Fibroblast of mammary gland (primary cell): ENCODE measurements at places on chromosomes 16 and 17.

GRCh38 chr17:70776441-70776840 is 607.1 kb downstream of the KCNJ2 start:
- no peak for DNase-seq

GRCh38 chr16:1612320-1613111 is at the start of gene CRAMP1:
Gene CRAMP1 (plus strand): TSS chr16:1612360. CDS start chr16:1614640, 2,280 bp downstream.
- DNase-seq = no peak

- DNase-seq = no peak
Measured at GRCh38 chr16:73846356-73846755, 450.3 kb upstream of the PSMD7 start.

GRCh38 chr17:43314611-43315011 is 80.8 kb upstream of the RNU2-1 start:
- DNase-seq = no peak

DNA sequence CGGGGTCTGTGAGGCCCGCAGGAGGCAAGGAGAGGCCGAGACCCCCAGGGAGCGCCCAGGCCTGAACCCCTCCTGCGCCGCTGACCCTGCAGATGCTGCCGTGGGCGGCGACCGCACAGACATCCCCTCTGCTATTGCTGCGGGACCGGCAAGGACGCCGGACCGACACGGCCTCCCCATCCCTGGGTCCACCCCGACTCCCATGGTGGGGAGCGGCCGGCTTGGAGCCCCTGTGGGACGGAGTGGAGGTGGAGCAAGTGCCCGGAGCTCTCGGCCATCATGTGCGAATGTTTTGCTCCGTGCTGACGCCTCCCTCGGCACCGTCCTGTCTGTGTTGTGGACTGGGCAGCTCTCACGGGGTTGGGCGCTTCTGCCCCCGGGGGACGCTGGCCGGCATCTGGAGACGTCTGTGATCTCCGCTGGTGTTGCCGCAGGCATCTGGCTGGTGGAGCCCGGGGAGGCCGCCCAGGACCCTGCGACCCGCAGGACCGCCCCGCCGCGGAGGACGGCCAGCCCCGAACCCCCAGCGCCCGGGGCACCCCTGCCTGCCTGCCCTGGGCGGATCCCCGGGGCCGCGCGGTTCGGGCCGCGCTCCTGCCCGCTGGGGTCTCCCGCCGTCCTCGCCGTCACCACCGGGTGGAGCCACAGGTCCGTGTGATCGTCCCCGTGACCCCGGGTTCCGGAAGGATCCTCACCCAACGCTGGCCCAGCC is 12.8 kb upstream of the GNG13 start:
- peak; percentile 20 for DNase-seq

DNA sequence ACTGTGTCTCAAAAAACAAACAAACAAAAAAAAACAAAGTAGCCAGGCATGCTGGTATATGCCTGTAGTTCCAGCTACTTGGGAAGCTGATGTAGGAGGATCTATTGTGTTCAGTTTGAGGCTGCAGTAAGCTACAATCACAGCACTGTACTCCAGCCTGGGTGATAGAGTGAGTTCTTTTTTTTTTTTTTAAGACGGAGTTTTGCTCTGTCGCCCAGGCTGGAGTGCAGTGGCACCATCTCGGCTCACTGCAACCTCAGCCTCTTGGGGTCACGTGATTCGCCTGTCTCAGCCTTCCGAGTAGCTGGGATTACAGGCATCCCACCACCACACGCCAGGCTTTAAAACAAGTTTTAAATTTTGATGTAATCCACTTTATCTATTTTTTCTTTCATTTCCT is 80.2 kb upstream of the STAC2 start:
- no peak for DNase-seq

DNA sequence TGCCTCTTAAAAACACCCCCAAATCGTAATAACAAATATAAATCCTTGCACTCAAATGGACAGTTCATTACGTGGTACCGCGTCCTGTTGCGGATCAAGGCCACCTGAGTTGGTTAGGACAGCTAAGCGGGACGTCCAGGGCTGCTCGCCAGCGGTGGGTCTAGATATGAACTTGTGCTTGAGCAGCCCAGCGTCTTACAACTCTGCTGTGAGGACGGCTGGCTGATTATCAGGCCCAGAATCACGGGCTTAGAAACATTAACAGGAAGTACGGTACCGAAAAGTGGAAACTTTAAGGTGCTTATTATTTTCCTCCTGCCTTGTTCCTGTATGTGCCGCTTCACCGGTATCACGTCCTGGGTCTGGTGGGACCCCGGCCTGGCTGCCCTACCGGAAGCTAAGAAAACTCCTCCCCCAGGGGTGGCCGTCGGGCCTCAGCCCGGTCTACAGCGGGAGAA is 832 bp upstream of the SRRM2 start:
- DNase-seq = peak; percentile 33
